ENCODE measurements at places on chromosomes 4 and X.

DNA sequence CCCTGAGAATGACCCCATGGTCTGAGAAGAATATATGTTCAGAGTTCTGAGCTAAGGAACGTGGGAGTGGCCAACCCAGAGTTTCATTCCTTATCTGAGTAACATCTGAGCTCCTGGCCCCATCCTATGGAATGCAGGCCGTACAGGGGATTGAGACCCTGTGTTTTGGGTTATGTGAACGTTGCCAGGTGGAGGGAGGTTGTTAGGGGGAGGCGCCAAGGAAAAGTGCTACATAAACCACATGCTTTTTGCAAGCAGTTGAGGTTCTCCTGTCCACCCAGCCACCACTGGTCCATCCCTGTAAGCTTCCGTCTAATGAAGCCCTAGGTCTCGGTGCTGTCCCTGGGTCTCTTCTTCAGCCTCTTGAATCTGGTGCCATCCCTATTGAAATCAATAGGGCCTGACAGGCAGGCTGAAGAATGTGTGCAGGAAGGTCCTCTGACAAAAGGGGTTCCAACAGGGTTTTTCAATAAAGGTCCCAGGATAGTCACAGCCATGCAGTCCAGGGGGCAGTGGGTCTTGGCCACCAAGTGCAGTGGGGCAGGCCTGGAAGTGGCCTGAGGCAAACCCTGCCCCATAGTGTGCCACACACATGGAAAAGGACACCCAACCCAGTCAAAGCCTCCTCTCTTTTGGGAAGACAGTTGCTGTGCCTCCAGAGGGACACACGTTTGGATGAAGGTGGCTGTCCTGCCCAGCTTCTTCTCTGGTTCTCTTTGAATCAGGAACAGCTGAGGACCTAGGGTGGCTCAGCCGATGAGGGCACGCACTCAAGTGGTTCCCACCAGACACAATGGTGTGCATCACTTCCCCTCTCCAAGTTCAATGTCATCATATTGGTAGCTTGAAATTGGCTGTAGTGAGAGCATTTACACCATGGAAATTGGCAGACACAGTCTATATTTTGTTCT is 53.5 kb downstream of the HTRA3 start:
- H3K4me3 ChIP-seq: no peak overlapping the region
- H3K36me3 ChIP-seq: no peaks in the 10 kb centered on the region
- no peaks in the 10 kb centered on the region for H3K27me3 ChIP-seq
- H3K4me1 ChIP-seq: peaks cover 17% of the 10 kb centered on the region

DNA sequence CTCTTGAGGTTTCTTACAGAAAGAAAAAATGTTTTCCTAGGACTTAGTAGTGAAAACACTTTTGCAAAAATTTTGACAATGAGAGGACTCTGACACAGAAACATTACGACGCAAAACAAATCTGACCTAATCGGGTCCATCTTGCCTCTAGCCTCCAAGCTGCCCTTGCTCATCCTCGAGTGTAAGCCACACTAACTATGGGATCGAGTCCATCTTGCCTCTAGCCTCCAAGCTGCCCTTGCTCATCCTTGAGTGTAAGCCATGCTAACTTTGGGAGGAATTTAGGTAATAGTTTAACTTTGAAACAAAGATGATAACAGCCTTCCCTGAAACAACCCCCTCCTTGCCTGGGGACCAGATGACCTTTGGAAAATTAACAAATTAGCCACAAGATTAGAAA is 100.3 kb upstream of the FRG1 start:
- H3K27me3 ChIP-seq: no peaks in the 10 kb centered on the region
- H3K4me3 ChIP-seq: no peak overlapping the region
- H3K4me1 ChIP-seq: no peaks in the 10 kb centered on the region
- no peak for DNase-seq
- H3K36me3 ChIP-seq: no peaks in the 10 kb centered on the region
- H3K27ac ChIP-seq: no peak overlapping the region

GRCh38 chrX:43386875-43387274 is 269.2 kb upstream of the MAOA start:
- no peaks in the 10 kb centered on the region for H3K4me1 ChIP-seq
- H3K27me3 ChIP-seq: no peaks in the 10 kb centered on the region
- H3K4me3 ChIP-seq: no peak overlapping the region
- no peak for DNase-seq

GRCh38 chrX:66030505-66031317 is 9.2 kb downstream of the VSIG4 start:
- DNase-seq: no peak
- H3K27ac ChIP-seq: no peak overlapping the region
- H3K27me3 ChIP-seq: no peaks in the 10 kb centered on the region

DNA sequence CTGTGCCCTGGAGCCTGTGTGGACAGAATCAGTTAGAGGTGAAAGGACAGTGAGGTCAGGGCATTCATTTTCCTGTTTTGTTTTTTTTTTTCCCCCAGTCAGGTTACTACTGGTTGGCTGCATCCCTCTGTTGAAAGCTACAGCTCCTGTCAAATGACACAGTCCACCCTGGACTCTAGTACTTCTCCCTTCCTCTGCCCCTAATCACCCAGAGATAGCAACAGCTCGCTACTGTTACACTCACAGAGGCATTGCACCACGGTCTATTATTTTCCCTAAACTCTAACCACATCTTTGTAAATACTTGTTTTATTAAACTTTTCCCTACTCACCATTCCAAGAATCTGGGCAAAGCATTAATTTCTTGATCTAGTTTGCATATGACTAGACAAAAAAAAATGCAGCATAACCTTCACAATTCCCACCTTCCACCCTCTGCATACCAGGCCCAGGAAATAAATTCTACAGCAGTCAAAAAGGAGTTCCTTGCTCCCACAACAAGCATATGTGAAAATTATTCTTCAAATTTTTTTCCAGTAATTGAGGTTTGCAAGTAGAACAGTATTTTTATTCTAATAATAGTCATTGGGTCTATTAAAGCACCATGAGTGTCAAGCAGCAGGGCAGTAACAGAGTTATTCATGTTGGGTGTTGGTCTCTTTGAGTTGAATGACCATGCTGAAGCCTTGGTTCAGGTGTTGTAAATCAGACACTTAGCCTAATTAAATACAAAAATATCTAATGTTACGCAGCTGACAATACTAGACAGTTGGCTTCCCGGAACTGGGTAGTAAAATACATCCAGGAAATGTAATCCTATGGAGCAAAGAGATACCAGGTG is 329.2 kb downstream of the INPP4B start:
- no peak overlapping the region for H3K4me3 ChIP-seq
- no peaks in the 10 kb centered on the region for H3K27me3 ChIP-seq
- H3K27ac ChIP-seq: no peak overlapping the region
- no peaks in the 10 kb centered on the region for H3K36me3 ChIP-seq
- H3K4me1 ChIP-seq: no peaks in the 10 kb centered on the region
- DNase-seq: no peak

GRCh38 chrX:19627533-19627932 is 112.2 kb upstream of the MAP3K15 start:
- H3K4me3 ChIP-seq: no peak overlapping the region
- no peaks in the 10 kb centered on the region for H3K36me3 ChIP-seq
- H3K4me1 ChIP-seq: no peaks in the 10 kb centered on the region
- H3K27me3 ChIP-seq: no peaks in the 10 kb centered on the region
- no peak for DNase-seq
- H3K27ac ChIP-seq: no peak overlapping the region
